ENCODE measurements at places on chromosomes 13 and 19.

- DNase-seq = no peak
Measured at GRCh38 chr13:92966900-92967299, 259.7 kb upstream of the GPC6 start.

DNA sequence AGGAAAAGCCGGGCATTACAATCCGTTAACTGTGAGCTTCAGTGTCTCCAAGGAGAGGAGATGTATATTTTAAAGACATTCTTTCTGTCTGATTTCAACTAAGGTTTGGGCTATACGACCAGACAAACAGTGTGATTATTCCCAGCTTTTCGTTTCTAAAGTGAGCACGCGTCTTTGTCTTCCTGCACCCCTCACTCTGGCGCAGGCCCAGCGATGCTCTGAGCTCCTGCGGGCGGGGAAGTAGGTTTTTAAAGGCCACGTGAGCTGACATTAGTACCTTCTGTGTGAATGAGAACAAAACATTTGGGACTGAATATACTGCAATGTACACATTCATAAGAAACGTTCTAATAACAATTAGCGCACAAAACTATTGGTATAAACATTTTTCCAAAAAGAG is 15.3 kb upstream of the RANBP3 start:
- DNase-seq = no peak

DNA sequence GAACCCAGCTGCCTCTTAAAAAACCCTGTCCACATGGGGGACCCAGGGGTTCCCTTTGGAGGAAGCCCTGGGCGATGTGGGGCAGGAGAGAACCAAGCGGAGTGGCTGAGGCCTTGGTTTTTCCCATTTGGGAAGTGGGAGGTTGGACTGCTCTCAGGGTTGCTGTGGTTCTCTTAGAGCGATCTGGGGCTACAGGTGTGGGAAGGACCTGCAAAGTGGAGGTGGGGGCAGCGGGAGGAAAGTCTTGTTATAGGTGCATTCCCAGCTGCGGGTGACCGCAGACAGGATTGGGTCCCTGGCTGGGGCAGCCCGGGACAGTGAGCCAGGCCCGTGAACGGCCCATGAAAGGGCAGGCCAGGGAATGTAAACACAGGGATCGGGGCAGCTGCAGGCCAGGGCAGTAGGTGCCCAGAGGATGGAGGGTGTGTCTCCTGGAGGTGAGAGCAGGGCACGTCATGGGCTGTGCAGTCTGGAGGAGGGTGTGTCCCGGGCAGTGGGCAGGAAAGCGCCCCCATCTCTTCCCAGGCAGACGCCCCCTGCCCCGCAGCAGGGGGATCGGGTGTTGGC is 814 bp downstream of the SLC25A23 start:
- no peak for DNase-seq

DNA sequence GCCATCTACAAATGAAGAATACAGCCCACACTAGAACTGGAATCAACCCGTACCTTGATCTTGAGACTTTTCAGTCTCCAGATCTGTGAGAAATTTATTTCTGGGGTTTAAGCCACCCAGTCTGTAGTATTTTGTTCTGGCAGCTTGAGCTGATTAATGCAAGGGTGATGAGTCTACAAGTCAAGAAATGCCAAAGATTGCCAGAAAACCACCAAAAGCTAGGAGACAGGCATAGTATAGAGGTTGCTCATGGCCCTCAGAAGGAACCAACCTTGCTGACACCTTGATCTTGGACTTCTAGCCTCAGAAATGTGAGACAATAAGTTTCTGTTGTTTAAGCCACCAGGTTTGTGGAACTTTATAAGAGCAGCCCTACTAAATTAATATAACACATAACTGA is 428.2 kb upstream of the KLF12 start:
- no peak for DNase-seq

DNA sequence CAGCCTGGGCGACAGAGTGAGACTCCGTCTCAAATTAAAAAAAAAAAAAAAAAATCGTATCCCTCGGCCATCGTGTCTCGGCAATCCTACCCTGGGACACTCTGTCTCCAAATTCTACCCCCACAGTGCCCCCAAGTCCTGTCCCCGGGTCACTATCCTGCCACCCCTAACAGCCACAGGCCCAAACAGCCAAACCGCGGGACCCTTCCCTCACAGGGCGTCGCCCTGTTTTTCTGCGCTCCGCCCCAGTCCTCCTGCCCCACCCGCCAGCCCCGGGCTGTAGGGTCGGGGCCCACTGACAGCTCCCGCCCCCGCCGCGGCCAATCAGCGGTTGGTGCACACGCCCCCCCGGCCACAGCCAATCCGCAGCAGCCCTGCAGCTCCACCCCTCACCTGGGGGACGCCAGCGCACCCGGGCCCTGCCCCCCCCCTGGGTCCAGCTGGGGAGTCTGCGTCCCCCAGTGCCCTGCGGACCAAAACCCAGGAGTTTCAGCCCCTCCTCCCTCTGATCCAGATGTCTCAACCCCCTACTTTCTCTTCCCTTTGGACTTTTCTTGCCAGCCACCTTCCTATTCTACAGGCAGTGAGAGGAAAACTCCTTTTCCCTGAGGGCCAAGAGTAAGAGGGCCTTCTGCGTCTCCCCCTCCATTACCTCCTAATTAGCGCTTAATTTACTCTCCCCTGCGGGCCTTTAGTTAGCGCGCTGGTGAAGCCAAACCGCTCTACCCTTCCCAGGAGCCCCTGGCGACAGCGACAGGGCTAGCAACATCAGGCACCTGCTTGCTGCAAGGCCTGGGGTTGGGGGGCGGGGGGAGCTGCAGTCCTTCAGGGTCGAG is 1.5 kb upstream of the BCAT2 start:
- no peak for DNase-seq

DNA sequence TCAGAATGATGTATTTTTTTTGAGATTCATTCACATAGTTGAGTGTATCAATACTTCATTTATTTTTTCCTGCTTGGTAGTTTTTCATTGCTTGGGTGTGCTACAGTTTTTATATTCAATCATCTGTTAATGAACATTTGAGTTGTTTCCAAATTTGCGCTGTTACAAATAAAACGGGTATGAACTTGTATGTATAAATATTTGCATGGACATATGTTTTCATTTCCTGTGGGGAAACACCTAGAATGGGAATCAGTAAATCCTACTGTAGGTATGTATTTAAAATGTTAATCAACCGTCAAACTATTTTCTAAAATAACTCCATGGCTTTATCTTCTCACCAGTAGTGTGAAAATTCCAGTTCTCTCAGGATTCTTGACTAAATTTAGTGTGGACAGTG is 826.3 kb downstream of the EFNB2 start:
- no peak for DNase-seq

GRCh38 chr13:20923272-20923671 is 20.7 kb upstream of the XPO4 start:
- no peak for DNase-seq

DNA sequence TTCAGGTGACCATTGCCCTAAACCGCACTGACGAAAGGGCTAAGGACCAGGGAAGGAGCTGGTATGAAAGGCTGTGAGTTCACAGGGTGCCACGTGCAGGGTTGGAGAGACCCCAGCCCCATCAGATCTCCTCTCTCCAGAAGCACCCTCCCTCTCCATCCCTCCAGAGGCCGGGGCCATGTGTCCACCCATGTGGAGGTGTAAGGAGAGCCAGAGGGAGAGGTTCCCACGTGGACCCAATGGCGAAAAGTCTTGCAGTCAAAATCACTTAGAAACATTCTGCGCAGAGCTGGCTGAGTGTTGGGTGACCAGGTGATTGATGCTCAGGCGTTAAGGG is 168.3 kb downstream of the COL4A1 start:
- DNase-seq = no peak

DNA sequence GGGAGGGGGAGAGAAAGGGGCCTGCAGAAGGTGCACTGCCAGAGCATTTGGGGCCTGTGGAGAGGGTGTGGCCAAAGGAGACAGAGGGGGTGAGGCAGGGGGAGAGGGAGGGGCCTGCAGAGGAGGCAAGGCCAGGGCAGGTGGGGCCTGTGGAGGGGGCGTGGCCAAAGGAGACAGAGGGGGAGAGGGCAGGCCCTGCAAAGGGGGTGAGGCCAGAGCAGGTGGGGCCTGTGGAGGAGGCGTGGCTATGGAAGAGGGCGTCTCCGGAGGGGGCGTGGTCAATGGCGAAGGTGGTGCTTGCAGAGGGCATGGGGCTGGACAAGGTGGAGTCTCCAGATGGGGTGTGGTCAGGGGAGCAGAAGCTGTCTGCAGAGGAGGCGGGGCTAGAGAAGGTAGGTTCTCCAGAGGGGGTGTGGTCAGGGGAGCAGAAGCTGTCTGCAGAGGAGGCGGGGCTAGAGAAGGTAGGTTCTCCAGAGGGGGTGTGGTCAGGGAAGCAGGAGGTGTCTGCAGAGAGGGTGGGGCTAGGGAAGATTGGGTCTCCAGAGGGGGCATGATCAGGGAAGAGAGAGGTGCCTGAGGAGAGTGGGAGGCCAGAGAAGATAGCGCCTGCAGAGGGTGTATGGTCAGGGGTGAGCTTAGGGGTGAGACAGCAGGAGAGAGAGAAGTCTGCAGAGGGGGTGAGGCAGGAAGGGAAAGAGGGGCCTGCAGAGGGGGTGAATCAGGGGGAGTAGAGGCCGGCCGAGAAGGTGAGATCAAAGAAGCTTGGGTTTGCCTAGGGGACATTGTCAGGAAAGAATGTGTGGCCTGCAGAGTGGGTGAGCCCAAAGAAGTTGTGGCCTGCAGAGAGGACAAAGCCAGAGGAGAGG is 3.4 kb downstream of the PRR36 start:
- DNase-seq = no peak

GRCh38 chr13:108425056-108425455 is 155.5 kb downstream of the TNFSF13B start:
- DNase-seq = no peak
